ENCODE measurements at places on chromosomes 16 and 17. TPM values are rescaled to one million over a fixed set of nuclear protein-coding genes. Genes with fewer than 3 reads are reported as not detected.

DNA sequence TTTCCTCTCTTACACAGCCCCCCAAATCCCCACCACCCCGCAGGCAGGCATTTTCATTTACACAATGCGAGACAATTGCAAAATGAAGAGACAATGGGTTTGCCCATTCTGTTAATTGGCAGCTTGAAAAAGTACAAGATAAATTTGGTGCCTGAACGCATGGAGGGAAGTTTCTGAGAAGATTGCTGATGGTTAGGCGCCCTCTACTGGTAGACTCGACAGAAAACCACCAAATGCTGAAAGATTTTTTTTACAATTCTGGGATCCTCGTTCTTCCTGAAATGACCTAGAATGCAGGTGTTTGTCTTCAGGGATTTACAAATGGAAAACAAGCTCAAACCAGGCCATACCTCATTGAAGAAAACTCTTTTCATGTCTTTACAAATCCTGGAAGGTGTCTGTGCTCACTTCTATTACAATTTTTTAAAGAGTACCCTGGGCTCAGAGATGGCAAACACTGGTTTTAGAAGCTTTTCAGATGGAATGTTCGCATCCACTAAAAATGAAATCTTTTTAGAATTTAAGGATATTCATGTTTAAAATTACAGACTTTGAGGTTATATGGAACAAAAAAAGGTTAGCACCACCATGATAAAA is 338.5 kb downstream of the PMP22 start:
- DNase-seq: no peak

The RARA gene
- polyA plus RNA-seq: 15.5 TPM

DNA sequence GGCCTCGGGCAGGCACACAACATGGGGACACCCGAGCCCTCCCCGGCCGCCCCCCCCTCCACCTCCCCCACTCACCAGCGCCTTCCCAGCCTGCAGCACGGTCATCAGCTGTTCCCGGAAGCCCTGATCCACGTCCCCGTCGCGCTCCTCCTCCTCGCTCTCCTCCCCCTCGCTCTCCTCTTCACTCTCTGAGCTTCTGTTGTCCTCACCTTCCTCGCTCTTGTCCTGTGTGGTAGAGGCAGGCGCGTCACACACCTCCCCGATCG is 10.3 kb downstream of the MYBBP1A start:
- no peak for DNase-seq

The STH gene
- 1.6 TPM for polyA plus RNA-seq

- no peak for DNase-seq
Observed at GRCh38 chr17:76106703-76107102, 3.1 kb upstream of the EXOC7 start.

DNA sequence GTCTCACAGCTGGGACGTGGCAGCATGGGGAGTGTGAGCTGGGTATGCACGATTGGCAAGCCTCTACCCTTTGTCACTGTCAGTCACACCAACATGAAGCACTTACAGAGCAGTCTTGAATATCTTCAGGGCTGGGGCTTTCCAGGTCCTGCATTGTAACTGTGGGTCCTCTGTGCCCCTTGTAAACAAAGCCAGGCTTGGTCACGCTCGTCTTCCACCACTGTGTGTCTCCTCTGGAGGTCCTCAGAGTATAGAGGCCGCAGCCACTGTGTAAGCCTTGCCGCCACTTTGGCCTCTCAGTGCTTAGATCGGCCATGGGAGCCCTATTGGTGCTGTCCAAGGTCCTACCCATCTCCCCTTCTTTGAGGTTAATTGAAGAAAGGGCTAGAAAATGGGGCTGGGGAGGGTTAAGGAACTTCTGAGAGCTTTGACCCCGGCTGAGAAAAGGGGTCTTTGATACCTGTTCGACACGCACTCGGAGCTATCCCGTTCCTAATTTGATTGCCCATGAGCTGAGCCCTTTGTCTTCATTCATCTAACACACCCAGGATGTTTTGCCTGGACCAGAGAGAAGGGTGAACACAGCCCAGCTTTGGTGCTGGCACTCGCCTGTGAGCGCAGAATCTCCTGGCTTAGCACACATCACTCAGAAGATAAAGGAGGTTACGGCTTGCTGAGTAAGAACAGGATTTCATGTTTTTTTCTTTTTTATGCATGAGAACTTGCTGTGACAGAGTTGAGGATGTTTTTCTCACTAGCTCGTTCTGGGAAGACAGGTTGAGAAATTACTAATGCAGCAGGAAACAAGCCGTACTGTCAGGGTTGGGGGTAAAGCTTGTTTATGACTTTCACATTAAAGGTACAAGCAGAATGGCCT is 267.9 kb downstream of the CPPED1 start:
- DNase-seq: no peak

- DNase-seq: peak; percentile 24
Observed at GRCh38 chr16:50274326-50275097, 8.2 kb downstream of the ADCY7 start.

DNA sequence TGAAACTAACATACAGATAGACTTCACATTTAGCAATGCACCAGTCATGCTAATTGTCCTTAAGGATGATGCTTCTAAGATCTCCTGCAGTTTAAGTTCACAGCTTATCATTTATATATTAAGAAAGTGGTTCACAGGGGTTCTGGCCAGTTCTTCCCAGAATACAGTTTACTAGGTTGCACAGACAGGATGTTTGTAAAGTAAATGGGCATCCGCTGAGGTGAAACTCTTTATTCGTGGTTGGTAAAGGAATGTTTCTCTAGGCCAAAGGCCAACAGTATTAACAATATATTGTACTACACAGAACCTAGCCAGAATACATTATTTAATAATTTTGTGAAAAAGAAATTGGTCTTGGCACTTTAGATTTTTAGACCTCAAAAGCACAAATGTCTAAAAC is 1427.3 kb downstream of the CDH8 start:
- no peak for DNase-seq

The CBX4 gene
- polyA plus RNA-seq: 10.9 TPM

The FAM20A gene
- 2.6 TPM for polyA plus RNA-seq

DNA sequence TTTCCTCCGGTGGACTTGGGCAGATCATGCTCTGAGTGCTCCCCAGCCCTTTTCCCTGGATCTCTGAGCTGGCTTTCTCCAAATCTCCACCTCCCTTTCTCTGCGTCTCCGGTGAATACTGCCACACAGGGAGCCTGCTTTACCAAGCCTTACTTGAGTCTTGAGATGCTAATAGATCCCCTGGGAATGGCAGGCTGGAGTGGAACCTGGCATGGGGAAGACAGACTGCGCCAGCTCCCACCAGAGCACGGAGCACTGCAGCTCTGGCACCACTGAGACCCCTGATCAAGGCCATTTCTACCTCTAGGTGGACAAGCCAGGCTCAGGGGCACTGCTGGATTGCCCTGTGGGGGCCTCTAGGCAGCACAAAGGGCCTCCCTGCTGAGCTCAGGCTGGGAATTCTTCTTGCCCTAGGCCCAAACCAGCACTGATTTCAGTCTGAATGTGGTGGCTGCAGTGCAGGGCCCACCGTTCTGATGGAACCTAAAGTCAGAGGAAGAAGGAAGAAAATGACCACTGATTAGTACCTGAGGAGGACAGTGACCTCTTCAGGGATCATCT is 74.3 kb upstream of the CRHR1 start:
- DNase-seq: no peak

The PRDM7 gene
- polyA plus RNA-seq: not detected

DNA sequence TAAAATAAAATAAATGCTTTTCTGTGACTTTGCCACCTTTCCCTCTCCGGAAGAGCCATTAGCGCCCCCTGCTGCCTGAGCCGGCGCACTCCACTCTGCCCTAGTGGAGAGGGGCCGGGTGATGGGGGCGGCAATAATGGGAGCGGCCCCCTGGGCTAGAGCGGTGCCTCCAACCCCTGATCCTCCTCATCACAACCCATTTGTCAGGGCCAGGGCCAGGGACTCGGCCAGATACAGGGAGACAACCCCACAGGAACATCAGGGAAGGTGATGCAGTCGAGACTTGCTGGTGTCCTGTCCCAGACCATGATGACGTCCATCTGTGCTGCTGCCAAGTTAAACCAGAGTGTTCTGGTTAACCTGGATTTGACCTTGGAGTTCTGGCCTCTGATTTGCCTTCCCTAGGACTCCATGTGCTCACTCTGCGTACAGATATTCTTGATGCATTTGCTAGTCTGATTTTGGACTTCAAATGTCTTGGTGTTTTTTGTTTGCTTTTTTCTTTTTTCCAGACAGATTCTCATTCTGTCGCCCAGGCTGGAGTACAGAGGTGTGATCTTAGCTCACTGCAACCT is 46.1 kb upstream of the BPTF start:
- peak; percentile 62 for DNase-seq

The CCR7 gene
- polyA plus RNA-seq: 0.35 TPM

DNA sequence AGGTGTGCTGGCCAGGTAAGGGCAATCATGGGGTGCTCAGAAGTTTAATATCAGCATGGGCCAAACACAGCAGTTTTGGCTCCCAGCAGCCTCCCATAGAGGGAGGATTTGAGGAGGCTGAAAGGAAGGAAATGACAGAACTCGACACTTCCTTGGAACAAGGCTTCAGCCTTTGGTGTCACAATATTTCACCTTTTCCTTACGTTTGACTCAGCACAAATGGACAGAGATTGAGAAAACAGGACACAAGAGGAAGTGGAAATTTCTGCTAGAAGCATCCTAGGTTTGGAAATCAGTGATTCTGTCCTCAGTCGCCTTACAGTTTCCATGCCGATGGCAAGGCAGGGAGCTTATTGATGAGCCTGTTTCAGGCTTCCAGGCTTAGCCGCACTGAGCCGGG is 181.4 kb downstream of the MAF start:
- no peak for DNase-seq

DNA sequence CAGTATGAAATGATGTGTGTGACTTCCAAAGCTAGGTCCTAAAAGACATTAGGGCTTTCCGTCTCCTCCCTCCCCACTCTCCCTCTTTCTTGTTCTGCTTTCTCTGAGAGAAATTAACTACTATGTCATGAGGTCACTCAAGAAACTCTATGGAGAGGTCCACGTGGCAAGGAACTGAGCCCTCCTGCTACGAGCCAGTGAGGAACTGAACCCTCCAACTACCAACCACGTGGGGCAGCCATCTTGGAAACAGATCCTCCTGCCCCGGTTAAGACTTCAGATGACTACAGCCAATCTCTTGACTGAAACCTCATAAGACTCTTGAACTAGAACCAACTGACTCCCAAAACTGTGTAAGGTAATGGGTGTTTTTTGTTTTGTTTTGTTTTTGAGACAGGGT is 4.2 kb upstream of the ALOX15 start:
- peak; percentile 36 for DNase-seq

- no peak for DNase-seq
Observed at GRCh38 chr16:1984347-1985225, 593 bp downstream of the GFER start.

- no peak for DNase-seq
Observed at GRCh38 chr16:31186930-31187807, 7.2 kb downstream of the FUS start.

GRCh38 chr17:78314683-78315354 is 45.1 kb downstream of the SOCS3 start:
- DNase-seq: no peak

DNA sequence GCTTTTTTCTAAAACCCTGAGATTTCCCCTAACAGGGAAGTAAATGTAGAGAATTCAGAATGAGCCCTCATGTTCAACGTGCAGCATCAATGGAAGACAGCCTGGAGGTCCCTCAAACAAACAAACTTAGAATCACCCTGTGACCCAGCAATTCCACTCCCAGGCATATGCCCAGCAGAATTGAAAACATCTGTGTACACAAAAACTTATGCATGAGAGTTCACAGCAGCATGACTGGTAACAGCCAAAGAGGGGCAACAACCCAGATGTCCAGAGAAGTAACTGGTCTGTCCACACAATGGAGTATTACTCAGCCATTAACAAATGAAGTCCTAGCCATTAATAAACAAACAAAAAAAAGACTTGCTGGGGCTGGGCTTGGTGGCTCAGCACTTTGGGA is 252.7 kb downstream of the PARN start:
- no peak for DNase-seq

DNA sequence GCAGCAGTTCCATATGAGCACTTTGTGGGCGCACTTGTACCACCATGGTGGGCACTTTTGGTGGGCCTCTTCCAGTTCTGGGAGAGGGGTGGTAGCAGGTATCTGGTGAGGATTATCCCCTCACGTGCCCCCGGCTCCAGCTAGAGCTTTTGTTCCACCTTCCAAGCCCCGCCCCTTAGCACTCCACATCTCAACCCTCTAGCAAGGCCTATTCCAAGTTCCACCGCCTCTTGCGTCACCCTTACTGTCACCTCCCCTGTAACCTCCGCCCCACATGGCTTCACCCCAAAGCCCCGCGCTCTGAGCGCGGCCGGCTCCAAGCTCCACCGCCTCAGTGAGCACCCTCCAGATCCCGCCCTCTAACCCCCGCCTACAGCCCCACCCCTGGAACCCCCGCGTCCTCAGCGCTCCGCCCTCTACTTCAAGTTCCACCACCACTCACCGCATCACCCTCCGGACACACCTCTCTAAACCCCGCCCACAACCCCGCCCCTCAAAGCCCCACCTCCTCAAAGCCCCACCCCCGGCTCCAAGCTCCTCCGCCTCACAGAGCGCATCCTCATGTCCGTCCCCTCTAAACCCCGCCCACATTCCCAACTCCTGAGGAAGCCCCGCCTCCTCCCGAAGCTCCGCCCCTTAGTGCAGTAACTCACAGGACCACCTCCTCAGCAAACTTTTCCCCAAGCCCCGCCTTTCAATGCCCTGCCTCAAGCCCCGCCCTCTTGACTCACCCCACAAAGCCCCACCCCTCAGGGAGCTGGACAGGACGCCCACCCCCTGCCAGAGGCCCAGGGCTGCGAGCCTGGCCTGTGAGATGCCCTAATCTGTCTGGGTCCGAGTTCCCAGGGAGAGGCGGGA is 11.1 kb downstream of the SCN4A start:
- peak; percentile 60 for DNase-seq

DNA sequence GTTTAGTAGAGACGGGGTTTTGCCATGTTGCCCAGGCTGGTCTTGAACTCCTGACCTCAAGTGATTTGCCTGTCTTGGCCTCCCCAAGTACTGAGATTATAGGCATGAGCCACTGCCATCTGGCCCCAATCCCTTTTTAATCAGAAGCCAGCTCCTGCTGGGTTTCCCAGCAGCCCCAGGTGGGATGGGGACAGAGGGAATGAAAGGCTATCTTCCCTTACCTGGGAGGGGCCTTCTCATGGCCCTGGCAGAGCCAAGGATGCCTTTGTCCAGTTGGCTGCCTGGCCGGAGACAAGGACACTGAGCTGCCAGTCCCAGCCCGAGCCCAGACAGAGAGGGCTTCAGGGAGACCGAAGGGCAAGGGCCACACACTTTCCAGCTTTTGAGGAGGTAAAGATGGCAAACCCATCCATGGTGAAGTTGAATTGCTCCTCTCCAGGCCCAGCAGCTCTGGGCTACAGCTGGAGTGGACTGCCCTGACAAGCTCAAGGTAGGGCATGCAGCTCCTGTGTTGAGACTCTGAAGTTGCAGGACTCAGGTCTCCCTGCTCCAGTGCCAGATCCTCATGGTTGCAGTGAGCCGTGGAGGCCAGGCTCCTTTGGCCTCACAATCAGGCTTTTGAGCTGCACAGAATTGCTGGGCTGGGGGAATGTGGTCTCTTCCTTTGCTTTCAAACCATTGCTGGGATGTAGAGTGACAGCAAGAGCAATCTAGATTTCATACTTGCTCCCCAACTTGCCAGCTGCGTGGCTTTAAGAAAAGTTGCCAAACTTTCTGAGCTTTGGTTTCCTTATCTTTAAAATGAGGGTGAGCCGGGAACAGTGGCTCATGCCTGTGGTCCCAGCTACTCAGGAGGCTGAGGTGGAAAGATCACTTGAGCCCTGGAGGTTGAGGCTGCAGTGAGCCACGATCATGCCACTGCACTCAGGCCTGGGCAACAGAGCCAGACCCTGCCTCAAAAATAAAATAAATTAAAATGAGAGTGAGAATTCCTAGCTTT is 44.5 kb upstream of the IL34 start:
- DNase-seq: no peak

The CDT1 gene
- 0.40 TPM for polyA plus RNA-seq

- DNase-seq: no peak
Observed at GRCh38 chr16:4606354-4606753, 8.3 kb downstream of the UBALD1 start.

The SLC6A4 gene
- polyA plus RNA-seq: 0.04 TPM

Measured in heart left ventricle (tissue), 16 donors.